Activated CD4-positive, alpha-beta T cell treated with anti-CD3 and anti-CD28 coated beads, Interleukin-2, amount 50 U/mL, for 1 hour (primary cell): ENCODE measurements at places on chromosomes 7 and 10.

DNA sequence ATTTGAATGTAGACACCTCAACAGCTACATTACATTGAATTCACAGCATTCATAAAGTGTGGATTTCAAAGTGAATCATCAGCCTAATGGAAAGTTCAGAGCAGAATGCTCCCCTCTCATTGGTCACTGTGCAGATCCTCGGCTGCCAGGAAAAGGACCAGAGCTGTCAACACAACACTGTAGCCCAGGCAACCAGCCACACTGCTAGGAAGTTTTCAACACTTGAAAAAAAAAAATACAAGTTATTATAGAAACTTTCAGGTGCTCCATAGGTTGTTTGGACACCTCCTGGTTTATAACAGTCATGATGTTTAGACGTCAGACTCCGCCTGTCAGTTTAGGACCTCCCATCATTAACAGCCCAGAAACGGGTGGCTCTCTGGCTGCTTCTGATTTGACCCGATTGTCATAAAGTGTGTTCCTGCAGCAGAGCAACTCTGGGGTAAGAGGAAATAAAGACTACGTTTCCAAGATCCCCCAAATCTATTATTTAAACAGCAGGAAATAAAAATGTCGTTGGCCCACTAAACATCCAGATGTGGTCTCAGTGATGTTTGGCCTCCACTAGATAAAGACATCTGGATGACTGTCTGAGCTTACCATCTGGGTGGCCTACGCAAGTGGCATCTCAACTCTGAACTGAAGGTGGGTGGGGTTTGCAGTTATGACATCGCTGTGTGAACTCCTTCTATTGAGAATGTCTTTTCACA lies 117.4 kb downstream of the CABCOCO1 start:
- peak; percentile 0 for DNase-seq

DNA sequence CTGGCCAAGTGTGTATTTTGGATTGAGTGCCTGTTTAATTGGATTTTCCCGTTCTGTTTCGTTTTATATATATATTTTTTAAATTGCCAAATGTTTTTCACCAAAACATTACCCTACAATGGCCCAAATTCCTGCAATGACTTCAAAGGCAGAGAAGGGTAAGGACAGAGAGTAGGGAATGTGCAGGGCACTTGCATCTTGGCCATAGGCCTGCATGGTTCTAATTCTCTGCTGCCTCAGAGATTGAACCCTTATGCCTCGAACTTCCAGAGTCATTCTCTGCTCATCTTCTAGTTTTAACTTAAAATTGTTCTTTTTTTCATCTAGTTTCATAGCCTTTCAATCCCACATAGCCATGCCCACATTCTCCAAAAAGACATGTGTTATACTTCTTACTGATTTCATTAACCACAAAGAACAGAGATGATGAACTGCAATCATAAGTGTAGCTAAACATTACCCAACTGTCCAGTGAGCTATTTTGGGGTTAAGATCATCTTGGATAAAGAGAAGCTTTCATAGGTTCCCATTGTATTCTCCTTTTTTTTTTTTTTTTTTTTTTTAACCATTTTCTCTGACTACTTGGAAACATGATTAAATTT lies 177.6 kb downstream of the PLXDC2 start:
- no peak for DNase-seq

DNA sequence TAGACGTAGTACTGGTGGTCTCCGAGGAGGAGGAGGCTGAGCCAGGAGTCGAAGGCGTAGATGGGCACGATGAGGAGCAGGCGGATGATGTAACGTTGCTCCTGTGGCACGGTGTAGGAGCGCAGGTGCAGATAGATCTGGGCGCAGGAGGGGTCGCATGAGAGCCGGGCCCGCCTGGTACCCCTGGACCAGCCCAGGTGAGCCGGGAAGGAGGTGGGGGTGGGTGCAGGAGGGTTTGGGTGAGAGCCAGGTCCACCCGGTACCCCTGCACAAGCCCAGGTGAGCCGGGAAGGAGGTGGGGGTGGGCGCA lies 5.2 kb downstream of the TMEM184A start:
- DNase-seq, result no peak

GRCh38 chr7:2114052-2114451 lies 118.7 kb downstream of the MAD1L1 start:
- no peak for DNase-seq

DNA sequence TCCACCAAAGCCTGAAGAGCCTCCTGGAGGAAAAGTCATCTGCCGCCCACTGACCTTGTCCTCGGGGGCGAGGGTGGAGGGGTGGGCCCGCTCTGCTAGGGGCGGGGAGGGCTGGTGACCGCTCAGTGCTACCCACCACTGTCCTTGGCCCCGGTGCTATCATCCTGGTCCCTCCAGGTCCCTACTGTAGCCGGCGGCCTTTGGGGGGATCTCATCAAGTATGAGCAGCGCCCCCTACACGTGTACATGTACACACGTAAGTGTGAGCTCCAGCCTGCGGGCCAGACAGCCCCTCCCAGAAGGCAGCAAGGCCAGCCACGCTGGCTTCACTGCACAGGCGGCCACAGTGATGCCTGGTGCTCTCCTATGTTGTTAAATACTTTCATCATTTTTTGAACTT lies 19.6 kb downstream of the TTYH3 start:
- DNase-seq, result no peak

DNA sequence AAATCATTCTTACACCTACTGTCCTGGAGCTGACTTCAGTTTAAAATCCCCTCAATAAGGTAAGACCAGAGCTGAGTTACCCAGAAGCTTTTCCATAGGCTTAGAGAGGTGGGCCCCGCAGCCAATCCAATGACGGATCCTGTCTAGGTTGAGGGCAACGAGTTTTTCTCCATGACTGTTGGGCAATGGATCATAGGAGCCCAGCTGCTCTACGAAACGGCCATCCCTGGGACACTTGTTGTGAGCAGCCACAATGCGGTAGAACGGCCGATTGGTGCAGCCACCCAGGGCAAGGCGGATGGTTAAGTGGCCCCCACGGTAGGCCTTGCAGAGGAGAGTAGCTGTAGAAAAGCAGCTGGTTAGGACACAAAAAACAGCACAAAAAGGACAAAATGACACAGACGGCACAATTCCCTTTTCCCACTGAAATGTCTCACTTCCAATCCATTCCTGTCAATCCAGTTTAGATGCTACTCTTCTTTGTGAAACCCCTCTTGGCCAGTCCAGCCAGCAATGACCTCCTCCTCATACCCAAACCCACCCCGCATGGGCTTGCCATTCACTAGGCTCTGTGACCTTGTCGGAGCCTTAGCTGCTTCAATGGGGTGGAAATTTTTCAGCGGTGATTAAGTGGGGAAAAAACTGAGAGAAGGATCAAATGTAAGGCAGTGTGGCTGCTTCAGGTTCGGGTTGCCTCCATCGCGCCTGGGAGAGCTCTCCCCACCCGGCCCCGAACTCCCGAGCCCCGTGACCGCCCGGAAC lies 580 bp downstream of the MRPS16 start:
- no peak for DNase-seq

GRCh38 chr10:115022733-115023132 lies 70.4 kb upstream of the ATRNL1 start:
- no peak for DNase-seq

GRCh38 chr7:143381427-143382125 lies 431 bp downstream of the ZYX start:
- DNase-seq, result no peak

- DNase-seq, result no peak
Observed at GRCh38 chr10:72309290-72310240, 35.8 kb downstream of the DDIT4 start.
